ENCODE measurements at places on chromosomes 5 and 9.

DNA sequence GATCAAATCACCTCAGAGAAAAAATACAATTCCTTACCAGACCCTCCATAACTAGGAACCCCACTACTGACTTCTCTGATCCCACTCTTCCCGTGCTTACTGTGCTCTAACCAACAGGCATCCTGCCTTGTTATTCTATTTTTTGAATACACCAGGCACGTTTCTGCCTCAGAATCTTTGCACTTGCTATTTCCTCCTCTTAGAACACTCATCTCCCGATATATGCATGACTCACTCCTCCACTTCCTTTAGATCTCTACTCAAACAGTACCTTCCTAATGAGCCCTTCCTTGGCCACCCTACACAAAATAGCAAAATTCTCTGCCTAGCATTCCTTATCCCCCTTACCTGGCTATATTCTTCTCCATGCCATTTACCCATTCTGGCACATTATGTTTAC is 43.9 kb downstream of the MAPKAP1 start:
- no peak for DNase-seq

GRCh38 chr9:110058304-110058953 is 149.5 kb downstream of the C9orf152 start:
- no peak for DNase-seq

DNA sequence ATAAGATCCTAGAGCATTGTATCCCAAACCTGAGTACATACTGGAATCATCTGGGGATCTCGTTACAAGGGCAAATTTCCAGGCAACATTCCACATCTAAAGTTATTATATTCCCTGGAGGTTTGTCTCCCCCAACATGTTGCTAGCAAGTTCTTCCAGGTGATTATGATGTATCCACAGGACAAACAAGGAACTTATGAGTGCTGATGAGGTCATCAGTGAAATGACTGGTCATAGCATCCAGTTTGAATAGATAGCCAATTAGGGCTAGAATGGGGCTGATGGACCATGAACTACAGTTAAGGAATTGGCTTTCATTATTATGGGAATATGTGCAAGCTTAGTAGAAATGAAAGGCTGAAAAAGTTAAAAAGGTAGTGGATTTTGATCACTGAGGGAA is 115.2 kb downstream of the CWC27 start:
- no peak for DNase-seq

- no peak for DNase-seq
Measured at GRCh38 chr5:13648822-13649221, 295.7 kb downstream of the DNAH5 start.

GRCh38 chr5:92409134-92409533 is 1026.0 kb upstream of the ARRDC3 start:
- DNase-seq, result no peak

DNA sequence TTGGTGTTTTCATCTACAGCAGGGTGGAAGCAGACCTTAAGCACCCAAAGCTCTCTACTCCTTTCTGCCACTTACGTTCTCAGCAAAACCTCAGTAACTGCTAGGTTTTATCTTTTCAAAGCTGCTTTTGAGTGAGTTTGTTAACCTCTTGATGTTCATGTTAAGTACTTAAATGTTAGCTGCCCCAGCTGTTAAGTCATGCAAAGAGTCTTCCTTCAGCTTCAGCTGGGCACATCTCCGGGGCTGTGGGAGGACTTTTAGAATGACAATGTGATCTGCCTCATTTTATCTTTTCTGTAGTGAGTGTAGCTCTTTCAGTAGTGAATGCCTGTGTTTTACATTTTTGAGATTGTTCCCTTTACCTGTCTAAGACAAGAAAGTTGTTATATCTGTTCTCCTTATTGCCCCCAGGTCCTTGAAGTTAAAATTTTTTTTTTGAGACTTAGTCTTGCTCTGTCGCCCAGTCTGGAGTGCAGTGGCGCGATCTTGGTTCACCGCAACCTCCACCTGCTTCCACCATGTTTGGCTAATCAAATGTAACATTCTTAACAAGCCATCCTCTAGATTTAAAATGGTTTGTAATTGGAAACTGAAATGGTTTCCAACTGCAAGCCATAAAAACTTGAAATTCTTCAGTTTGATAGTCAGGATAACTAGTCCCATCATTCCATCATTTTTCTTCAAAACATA is 19.6 kb downstream of the KDM4C start:
- peak; percentile 11 for DNase-seq

GRCh38 chr9:78213712-78214111 is 22.2 kb upstream of the CEP78 start:
- DNase-seq, result no peak

DNA sequence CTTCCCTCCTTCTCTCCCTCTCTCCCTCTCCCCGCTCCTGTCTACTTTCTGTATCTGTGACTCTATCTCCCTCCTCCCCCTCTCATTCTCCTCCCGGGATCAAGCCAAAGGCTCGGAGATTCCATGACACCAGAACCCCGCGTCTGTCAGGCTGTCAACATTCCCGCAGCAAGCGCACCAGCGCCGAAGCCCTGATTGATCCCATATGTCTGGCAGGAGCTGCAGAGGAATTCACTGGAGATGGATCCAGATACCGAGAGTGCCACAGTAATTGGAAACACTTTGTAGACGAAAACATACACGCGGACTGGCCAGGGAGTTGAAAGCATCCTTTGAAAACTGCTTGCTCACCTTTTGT is 300 bp upstream of the SVEP1 start:
- DNase-seq, result no peak

DNA sequence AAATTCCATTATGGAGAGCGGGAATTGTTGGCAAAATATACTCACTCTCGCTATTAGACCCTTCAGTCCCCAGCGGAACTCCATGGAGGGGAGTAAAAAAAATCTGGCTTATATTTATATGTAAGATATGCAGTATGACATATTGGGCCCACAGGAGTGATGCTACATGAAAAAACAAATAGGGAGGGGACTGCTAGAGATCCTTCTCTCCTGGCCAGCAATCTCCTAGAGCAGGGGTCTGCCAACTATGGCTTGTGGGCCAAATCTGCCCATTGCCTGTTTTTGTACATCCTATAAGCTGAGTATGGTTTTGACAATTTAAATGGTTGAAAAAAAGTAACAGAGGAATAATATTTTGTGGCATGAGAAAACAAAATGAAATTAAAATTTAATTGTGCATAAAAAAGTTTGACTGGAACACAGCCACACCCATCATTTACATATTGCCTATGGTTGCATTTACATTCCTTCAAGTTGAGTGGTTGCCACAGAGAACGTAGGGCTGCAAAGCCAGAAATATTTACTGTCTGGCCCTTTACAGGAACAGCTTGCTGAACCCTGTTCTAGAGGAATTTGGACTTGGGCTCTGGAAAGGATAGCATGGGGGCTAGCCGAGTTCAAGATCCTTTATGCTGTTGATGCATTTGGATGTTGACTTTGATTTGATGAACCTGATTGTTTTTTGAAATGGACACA is 197.3 kb upstream of the CLINT1 start:
- DNase-seq, result no peak

- DNase-seq, result no peak
Measured at GRCh38 chr5:35098214-35098613, 50.5 kb upstream of the AGXT2 start.

DNA sequence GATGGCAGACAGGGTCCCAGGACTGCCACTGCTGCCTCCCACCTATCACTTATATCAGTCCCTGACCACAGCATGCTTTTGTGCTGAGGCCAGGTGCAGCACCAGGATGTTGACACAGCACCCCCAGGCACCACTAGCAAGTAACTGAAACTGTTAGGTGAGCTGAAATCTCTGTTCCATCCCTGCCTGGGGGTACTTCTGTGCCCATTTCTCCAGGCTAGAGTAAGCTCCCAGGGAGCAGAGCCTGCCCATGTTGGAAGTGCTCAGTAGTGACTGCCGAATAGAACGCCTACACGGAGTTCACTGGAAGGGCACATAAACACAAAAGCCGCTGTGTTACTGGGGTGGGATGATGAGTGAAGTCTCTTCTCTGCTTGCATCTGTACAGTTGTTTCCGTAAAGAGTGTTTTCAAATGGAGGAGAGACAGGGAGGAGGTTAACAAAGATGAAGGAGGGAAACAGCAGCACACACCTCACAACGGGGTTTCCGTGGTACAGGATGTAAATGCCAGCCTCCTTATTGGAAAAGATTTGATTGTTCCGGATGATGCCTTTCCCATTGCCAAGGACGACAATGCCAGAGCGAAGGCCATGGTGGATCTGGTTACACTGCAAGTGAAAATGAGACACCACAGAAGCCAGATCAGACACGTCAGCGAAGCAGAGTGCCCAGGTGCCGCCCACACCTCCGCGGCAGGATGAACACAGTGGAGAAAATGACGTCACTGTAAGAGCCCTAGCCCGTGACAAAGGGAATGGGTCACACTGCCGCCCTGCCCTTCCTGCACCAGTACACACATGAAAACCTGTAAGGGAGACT is 43.1 kb downstream of the POLR1E start:
- DNase-seq, result no peak

GRCh38 chr5:115723220-115723619 is 93.2 kb downstream of the CDO1 start:
- DNase-seq, result no peak

- DNase-seq, result no peak
Measured at GRCh38 chr9:21906881-21907280, 87.3 kb downstream of the CDKN2A start.

GRCh38 chr5:152349683-152350526 is 55.2 kb downstream of the NMUR2 start:
- no peak for DNase-seq

- no peak for DNase-seq
Measured at GRCh38 chr9:138007918-138008841, 130.6 kb downstream of the CACNA1B start.

GRCh38 chr5:133891390-133891789 is 77.0 kb downstream of the C5orf15 start:
- no peak for DNase-seq

GRCh38 chr9:2761424-2761823 is 44.1 kb downstream of the KCNV2 start:
- DNase-seq, result no peak

DNA sequence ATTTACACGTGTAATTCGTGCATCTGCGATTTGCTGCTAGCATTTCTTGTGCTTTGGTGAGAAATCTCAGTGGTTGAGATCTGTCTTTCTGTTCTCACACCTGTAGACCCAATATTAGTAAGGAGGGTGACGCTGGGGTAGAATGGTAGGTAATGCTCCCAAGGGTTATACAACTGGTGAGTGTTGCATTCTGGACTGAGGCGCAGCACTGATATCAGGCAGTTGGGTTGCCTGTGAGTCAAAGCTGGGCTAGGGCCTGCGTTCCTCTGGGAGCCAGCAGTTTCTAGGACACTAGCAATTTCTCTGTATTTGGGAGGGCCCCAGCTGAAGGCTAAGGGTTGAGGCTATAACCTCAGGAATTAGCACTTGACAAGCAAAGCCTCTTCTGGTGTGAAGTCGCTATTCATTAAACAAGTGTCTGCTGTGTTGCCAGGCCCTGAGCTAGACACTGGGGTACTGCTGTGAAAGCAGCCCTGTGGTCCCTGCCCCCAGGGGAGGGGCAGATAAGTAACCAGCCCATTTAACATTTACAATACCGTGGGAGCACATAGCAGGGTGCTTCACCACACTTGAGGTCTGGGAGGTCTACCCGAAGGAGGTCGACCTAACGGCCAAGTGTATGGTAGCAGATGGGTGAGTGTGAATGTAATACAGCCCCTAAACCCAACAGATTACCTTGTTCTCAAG is 28.7 kb downstream of the LARP1 start:
- no peak for DNase-seq

- DNase-seq, result no peak
Measured at GRCh38 chr9:18935541-18935940, 97.5 kb downstream of the SAXO1 start.

GRCh38 chr9:136985027-136985602 is 2.3 kb downstream of the LCNL1 start:
- no peak for DNase-seq

DNA sequence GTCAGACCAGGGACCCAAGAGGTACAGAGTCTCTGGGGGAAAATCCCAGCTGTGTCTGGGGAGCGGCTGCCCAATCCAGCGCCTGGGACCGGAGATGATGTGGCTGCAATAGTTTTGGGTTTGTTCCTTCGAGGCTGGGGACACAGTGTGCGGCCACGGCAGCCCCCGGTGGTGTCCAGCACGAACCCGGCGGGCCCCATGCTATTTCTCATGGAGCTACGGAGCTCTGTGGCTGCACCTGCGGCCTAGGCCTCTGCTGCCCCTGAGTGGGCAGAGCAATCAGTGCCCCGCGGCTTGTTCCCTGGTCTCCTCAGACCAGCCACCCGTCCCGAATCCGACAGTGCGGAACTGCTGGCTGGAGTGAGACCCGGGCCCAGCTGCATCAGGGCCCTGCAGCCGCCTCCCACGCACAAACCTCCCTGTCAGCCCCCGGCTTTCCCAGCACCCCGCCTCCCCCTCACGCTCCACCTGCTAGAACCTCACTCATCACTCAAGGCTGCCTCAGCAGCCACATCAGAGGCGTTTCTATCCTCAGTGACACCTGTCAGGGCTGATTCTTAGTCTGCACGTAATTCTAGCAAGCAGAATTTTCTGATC is 29.0 kb downstream of the SARDH start:
- no peak for DNase-seq

GRCh38 chr5:169216866-169217265 is 84.1 kb downstream of the SLIT3 start:
- no peak for DNase-seq

DNA sequence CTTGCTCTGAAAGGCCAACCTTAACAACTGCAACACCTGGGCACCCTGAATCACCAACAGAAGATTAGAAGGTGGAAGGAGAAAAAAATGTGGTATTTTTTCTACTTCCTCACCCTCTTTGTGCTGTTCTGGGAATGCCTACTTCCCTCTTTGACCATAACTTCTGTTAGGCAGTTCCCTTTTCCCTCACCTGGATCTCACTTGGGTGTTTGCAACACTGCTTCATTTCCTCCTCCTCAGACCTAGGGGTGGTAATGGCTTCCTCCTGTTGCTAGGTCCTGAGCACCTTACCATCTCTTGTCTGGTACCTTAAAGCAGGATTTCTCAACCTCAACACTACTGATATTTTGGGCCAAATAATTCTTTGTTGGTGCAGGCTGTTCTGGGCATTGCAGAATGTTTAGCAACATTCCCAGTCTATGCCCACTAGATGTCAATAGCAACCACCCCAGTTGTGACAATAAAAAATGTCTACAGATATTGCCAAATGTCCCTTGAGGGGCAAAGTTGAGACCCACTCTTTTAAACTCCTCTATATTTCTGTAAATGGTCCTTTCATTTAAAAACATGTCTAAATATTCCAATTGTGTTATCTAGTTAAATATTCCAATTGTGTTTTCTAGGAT is 300.0 kb upstream of the VLDLR start:
- no peak for DNase-seq

GRCh38 chr9:134343637-134344036 is 17.4 kb downstream of the RXRA start:
- no peak for DNase-seq

- DNase-seq, result no peak
Measured at GRCh38 chr5:139752506-139753473, 42.8 kb upstream of the PSD2 start.

DNA sequence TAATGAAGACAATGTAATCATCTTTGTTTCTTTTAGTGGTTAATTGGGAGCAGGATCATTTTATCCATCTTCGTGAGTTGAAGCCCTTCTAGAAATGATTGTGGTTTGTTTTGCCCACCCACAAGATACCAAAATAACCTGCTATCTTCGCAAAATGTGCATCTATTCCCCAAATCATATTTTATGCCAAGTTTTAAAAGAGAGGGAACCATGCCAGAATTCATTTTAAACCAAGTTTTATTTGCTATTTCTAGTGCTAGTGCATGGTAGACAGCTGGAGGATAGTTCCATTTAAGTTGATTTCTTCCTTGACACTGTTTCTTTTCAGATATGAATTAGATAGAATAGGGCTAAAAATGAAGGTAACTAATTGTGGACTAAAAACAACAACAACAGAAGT is 104.2 kb downstream of the RAB3C start:
- no peak for DNase-seq

- no peak for DNase-seq
Measured at GRCh38 chr5:28190011-28190410, 1151.6 kb upstream of the CDH9 start.
